ENCODE measurements at places on chromosomes 13 and 19.

DNA sequence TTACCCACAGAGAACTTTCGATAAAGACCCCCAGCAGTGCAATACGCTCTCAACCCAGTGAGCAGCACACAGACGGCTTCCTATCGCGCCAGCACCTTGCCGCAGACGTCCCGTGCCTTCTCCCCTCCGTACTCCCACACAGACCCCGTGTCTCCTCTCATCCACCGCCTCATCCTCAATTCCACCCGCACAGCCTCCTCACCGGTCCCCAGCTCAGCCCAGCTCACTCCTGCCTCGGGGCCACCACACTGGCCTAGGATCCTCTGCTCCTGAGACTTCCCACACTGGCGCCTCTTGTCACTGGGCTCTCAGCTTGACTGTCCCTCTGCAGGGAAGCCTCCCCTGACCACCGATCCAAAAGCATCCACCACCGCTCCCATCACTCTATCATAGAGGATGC, 9.0 kb downstream of the MLLT1 start:
- no peak for DNase-seq

DNA sequence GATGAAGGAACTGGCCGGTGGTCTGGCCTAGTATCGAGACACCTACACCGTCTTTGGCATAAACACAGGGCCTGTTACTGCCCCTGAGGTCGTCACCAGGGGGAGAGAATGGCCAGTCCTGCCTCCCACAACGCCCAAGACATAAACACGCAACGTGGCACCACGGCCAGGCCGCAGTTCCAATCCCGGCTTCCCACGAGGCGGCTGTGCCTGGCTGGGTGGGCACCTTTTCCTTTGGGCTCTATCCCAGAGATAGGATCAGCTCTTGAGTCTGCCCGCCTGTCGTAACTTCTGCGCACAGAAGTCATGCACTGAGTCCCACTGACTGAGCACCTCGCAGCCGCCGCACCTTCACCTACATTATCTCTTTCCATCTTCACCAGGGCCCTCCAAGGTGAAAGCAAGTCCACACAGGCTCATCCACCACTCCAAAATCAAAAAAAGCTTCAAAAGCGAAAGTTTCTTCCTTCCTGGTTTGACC, 1.1 kb downstream of the MIER2 start:
- DNase-seq: no peak

- DNase-seq: no peak
Observed at GRCh38 chr13:27022571-27023311, 148.9 kb downstream of the USP12 start.

GRCh38 chr19:10998045-10998533, 37.3 kb downstream of the SMARCA4 start:
- no peak for DNase-seq

DNA sequence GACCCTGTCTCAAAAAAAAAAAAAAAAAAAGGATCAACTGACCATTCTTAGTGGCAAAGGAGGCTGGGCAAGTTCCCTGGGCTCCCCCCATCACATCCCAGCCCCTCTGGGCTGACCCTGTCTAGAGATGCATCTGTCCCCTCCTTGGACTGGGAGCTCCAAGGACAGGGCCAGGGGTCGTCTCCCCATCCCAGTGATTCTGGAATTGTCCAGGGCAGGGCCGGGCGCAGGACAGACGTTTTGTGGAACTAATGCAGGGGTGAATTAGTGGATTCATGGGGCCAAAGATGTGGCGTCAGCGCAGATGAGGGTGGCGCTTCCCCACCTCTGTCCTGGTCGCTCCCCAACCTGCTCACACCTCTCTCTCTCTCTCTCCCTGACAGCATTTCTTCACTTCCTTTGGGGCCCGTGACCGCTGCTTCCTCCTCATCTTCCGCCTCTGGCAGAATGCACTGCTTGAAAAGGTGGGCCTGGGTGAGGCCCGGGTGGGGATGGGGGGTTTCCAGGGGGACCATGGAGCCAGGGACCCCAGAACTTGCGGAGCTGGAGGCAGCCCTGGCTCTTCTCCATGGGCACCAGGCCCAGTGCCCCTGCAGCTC, 11.1 kb downstream of the GRAMD1A start:
- no peak for DNase-seq

DNA sequence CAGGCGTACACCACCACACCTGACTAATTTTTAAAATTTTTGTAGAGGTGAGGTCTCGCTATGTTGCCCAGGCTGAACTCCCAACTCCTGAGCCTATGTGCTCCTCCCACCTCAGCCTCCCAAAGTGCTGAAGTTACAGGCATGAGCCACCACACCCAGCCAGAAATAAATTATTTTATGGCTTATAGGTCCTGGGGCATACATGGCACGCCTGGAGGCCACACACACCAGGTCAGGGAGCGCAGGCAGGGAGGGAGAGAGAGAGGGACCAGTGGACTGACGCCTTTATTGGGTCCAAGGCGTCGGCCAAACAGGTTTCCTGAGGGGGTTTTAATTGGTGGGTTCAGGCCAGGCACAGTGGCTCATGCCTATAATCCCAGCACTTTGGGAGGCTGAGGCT, 6.8 kb downstream of the SPIB start:
- DNase-seq: no peak

DNA sequence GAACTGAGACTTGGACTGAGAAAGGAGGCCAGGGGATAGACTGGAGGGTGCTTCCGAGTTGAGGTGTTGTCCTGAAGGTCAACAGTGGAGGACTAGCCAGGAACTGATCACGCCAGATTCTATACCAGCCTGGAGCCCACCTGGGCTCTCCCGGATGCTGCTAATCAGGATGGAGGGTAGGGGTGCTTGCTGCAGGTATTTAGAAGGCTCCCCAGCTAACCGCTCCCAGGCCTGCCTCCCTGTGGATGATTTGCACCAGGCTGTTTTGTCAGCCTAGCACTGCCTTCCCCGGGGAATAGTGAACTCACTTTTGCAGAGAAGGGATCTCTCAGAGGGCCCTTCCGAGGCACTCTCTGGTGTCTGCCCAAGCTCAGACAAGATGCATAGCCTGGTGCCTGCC, 60.5 kb upstream of the KCTD15 start:
- no peak for DNase-seq

GRCh38 chr13:111153977-111154332, 38.8 kb downstream of the ARHGEF7 start:
- DNase-seq: no peak

- no peak for DNase-seq
Observed at GRCh38 chr13:105634059-105634458, 901.4 kb downstream of the EFNB2 start.

DNA sequence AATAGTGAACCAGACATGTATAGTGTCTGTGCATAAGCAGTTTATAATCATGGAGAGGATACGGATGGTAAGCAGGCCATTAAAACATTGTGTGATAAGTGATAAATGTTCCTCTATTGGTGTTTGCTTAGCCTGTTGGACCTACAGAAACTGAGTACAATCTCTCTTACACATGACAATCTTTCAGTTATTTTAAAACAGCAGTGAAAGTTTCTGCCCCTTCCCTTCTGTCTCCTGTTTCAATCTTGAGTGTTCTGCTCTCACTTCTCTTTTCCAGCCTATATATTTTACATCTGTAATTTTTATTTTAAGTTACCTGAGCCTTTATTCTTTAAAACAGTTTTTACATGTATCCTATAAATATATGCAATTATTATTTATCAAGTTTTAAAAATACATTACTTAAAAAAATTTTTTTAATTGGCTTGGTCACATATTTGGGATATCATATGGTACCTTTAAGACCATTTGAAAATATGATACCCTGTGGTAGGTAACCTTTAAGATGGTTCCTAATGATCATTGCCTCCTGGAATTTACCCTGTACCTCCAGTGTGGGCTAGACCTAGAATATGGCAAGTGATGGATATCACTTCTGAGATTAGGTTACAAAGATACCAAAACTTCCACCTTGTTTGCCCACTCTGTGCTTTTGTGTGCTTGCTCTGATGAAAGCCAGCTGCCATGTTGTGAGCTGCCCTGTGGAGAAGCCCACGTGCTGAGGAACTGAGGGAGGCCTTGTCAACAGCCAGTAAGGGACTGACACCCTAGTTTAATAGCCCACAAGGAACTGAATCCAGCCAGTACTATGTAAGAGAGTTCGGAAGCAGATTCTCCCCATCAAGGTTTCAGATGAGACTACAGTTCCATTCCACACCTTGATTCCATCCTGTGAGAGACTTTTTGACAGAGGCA, 99.3 kb downstream of the DHRS12 start:
- no peak for DNase-seq

DNA sequence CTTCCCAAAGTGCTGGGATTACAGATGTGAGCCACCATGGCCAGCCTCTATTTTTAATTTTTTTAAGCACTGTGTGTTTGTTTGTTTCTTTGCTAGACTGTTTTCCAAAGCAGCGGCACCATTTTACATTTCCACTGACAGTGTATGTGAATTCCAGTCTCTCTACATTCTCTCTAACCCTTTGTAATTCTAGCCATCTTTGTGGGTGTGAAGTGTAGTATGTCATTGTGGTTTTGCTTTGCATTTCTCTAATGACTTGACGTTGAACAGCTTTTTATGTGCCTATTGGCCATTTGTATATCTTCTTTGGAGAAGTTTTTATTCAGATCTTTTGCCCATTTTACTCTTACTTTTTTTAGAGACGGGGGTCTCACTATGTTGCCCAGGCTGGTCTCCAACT, 11.6 kb downstream of the PNPLA6 start:
- DNase-seq: no peak

- DNase-seq: no peak
Observed at GRCh38 chr19:7428651-7429113, 60.2 kb downstream of the PEX11G start.

- DNase-seq: no peak
Observed at GRCh38 chr19:342801-343421, 1.7 kb downstream of the MIER2 start.
